ENCODE measurements at places on chromosomes 7 and 10. TPM values are rescaled to one million over a fixed set of nuclear protein-coding genes. Genes with fewer than 3 reads are reported as not detected.

Gene IFIT1B
- total RNA-seq, result not detected

Gene CHST3
- 0.47 TPM for total RNA-seq

Gene HOXA4
- 0.25 TPM for total RNA-seq

Gene ATOH7
- not detected for total RNA-seq

Gene HIF1AN
- total RNA-seq, result 45.9 TPM

Gene CYP2C8
- total RNA-seq, result not detected

Gene RTKN2
- 4.8 TPM for total RNA-seq

Gene VSTM4
- 0.11 TPM for total RNA-seq

Gene LIPJ
- not detected for total RNA-seq

All from activated CD4-positive, alpha-beta T cell treated with anti-CD3 and anti-CD28 coated beads for 36 hours (primary cell).